HFFc6 (cell line): ENCODE measurements at places on chromosomes 5 and 9. TPM values are rescaled to one million over a fixed set of nuclear protein-coding genes. Genes with fewer than 3 reads are reported as not detected.

The SLCO4C1 gene
- total RNA-seq = not detected in 3 replicates

DNA sequence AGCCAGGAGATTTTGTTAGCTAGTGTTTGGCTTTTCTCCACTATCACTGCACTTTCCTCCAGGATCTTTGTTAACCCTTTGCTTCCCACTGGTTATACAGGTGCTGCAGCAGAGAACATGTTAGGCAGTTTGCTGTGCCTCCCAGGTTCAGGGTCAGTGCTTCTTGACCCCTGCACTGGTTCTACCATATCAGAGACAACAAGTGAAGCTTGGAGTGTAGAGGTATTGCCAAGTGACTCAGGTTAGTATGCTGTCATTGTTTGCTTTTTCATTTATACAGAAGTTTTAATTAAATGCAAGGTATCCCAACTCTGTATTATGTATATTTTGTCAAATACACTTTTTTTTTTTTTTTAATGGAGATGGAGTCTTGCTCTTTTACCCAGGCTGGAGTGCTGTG, 68.4 kb downstream of the GAPVD1 start:
- H3K36me3 ChIP-seq = peaks cover 33% of the 10 kb centered on the region
- no peaks in the 10 kb centered on the region for H3K27me3 ChIP-seq
- no peak for DNase-seq
- H3K4me1 ChIP-seq = peaks cover 22% of the 10 kb centered on the region
- H3K4me3 ChIP-seq = no peak overlapping the region

DNA sequence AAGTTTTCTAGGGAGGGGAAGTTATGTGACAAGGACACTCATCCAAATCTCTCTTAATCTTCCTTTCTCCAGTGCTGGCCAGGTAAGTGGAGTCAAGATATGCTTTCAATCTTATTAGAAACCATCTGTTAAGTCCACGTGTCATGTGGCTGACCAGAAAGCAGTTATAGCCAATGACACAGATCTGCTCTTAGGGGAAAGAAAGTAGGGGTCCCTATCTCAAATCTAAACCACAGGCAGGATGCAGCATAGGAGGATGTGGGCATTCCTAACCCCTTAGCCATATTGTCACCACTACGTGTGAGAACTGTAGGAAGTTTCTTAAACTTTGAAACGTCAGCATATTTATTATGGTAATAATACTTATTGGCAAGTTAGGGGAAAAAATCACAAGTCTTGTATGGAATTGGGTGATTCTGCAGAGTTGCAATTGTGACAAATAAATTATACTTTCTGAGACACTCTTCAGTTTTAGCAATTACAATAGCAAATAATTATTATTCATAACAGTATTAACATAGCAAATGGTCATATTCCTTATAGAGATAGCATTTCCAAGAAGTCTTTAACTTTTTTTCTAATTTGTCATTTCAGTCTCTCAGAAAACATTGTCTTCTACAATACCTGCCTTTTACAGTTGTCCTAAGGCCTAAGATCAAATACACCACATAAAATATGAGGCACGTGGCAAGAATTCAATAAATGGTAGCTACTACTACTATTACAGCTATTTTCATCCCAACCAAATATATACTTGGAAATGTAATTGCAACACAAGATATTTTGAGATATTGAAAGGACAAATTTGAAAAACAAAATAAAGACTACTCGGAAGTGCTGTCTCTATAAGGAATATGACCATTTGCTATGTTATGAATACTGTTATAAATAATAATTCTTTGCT, 236.9 kb downstream of the PDE4D start:
- DNase-seq = no peak
- H3K4me1 ChIP-seq = no peaks in the 10 kb centered on the region
- no peak overlapping the region for H3K27ac ChIP-seq
- H3K27me3 ChIP-seq = no peaks in the 10 kb centered on the region; the same call in 1 of the 2 replicates

The PCDHB5 gene
- 0.12 to 0.22 TPM (median 0.21 TPM) in 3 replicates for total RNA-seq

DNA sequence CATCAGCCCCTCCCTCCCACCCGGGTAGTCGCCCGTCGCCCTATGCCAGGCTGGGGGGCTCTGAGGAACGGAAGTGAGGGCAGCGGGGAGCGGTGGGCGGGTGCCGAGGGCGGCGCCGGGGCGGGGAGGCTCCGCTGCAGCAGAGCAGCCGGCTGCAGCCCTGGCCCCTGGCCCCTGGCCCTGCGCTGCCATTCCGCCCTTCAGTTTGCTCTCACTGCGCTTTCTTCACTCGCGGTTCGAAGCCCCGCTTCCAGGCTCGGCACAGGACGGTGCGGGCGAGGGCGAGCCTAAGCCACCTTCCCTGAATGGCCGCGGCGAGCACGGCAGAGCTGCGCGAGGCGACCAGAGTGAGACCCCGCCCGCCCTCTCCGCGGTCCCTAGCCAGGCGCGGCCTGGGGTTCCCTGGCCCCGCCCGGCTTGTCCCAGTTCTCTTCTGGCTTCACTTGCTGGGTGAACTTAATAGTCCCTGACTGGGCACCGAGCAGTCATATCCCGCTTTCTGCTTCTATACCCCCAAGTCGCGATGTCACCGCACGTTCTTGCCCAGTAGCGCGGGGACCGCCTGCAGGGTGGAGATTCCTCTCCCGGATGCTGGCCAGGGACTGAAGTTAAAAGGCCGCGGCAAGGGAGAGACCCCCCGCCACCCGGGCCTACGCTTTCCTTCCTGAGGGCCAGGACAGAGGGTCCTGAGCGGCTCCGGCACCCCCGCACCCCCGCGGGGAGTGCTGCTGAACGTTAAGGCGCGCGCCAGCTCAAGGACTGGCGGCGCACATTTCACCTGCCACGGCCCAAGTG, 623 bp upstream of the TRIM36 start:
- H3K4me1 ChIP-seq = peaks cover 6% of the 10 kb centered on the region; the same call in 1 of the 2 replicates
- no peak for DNase-seq
- peaks cover 27% of the 10 kb centered on the region for H3K27me3 ChIP-seq
- H3K36me3 ChIP-seq = peaks cover 15% of the 10 kb centered on the region
- H3K4me3 ChIP-seq = peak overlapping the region; percentile 88
- H3K27ac ChIP-seq = no peak overlapping the region

DNA sequence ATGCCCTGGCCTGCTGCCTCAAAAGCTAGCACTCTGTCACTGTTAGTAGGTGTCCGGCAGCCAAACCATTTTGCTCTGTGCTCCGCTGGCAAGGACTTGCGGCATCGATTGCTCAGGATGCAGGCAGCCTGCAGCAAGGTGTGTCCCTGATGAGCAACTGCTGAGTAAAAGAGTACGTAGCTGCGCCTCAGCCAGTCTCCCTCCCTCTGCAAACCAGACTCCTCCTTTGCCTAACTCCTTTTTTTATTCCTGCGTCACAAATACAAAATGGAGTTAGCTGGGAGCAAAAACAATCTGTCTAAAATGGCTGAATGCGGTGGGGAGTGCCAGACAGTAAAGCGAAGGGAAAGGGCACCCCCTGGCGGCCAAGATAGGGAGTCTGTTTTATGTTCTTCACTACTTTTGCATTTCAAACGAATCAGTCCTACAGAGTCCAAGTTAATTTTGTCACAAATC, 61.1 kb downstream of the DIAPH1 start:
- peak overlapping the region; percentile 98 for H3K27ac ChIP-seq
- H3K4me1 ChIP-seq = peaks cover 43% of the 10 kb centered on the region
- no peaks in the 10 kb centered on the region; the same call in 1 of the 2 replicates for H3K27me3 ChIP-seq
- peaks cover 7% of the 10 kb centered on the region; the same call in 1 of the 2 replicates for H3K36me3 ChIP-seq

DNA sequence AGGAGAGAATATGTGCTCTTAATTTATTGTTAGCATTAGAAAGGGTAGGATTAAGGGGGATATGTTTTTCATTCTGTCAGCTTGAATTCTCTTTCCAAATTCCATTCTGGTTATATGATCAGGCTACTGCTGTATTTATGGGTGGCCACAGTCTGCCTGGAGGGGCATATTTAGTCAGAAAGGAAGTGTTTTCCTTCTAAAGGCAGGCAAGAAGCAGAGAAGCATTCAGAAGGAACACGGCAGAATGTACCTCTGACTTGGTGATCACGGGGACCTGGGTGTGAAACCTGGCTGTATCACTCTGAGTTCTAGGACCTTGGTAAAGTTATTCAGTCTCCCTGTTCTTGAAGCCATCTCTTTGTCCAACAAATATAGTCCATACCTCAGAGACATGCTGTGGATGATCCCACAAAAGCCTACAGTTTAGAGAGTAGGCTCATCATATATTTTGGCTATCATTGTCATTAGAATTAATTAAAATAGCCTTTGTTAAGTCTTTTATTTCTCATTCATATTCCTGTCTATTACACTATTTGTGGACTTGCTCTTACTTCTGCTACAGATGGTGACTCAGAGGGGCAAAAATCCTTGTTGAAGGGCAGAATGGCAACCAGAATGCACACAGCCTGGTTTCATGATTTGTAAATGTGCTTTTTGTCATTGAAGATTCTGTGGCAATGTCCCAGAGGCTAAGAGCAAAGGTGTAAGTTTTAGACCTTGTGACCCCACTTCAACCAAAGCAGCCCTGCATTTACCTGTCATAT, 2.7 kb downstream of the TNC start:
- peaks cover 33% of the 10 kb centered on the region for H3K36me3 ChIP-seq
- H3K27ac ChIP-seq = peak overlapping the region; percentile 73
- H3K4me1 ChIP-seq = peaks cover 58% of the 10 kb centered on the region
- peak; percentile 56 for DNase-seq
- peak overlapping the region; percentile 92 for H3K4me3 ChIP-seq
- peaks cover 2% of the 10 kb centered on the region; the same call in 1 of the 2 replicates for H3K27me3 ChIP-seq

The TRIP13 gene
- 16.7 and 36.6 TPM in 2 replicates for total RNA-seq

GRCh38 chr5:109105631-109106267, 304.0 kb downstream of the PJA2 start:
- peaks cover 18% of the 10 kb centered on the region for H3K36me3 ChIP-seq
- peak overlapping the region; percentile 78 for H3K4me3 ChIP-seq
- no peaks in the 10 kb centered on the region for H3K27me3 ChIP-seq
- peak overlapping the region; percentile 96 for H3K27ac ChIP-seq
- H3K4me1 ChIP-seq = peaks cover 78% of the 10 kb centered on the region

DNA sequence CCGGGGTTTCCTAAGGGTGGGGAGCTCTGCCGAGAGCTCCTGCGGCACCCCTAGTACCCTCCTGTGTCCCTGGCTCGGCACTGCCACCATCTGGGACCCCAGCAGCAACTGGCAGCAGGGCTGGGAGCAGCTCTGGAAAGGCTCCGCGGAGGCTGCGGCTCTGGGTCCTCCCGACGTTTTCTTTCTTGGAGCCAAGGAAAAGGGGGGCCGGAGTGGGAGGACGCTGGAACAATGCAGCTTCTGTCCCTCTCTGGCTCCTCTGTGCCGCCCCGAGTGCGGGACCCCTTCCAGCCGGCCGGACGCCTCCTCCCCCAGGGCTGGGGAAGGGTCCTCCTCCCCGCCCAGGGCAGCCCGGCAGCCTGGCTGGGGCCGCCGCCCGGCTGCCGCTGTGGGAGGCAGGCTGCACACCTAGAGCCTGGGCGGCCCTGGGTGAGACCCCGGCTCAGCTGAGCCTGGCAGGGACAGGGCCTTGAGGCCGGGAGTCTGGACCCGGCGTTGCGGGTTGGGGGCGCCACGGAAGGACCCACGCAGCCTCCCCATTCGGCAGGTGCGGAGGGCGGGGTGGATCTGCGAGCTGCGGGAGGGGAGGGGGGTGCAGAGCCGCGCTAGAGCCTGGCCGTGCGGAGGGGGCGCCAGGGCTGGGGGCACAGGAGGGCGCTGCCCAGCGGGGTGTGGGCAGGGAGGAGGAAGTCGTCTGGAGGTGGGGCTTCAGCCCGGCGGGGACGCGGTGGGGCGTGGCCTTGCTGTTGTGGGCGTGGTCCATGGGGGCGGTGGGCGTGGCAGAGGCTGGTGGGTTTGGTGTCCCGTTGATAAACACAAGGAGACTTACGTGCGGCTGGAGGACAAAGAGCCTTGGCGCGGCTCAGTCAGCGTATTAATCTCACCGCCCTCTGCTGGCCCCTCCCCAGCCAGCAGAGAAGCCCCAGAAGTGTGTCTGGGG, 15.1 kb downstream of the GPSM1 start:
- peaks cover 18% of the 10 kb centered on the region for H3K4me1 ChIP-seq
- no peaks in the 10 kb centered on the region for H3K36me3 ChIP-seq
- no peak overlapping the region; the same call in 1 of the 2 replicates for H3K4me3 ChIP-seq
- no peak for DNase-seq

The SLC36A3 gene
- not detected in 3 replicates for total RNA-seq

- peaks cover 35% of the 10 kb centered on the region for H3K36me3 ChIP-seq
- peak; percentile 85 for DNase-seq
- H3K4me3 ChIP-seq = peak overlapping the region; percentile 47; the same call in 1 of the 2 replicates
- H3K4me1 ChIP-seq = peaks cover 48% of the 10 kb centered on the region
Observed at GRCh38 chr9:112059145-112059965, 115.7 kb downstream of the SUSD1 start.

- no peak overlapping the region for H3K27ac ChIP-seq
- H3K36me3 ChIP-seq = no peaks in the 10 kb centered on the region
- H3K27me3 ChIP-seq = no peaks in the 10 kb centered on the region; the same call in 1 of the 2 replicates
- no peak for DNase-seq
Observed at GRCh38 chr5:137708796-137709559, 26.9 kb downstream of the KLHL3 start.

GRCh38 chr5:171783051-171783450, 2.6 kb upstream of the SMIM23 start:
- H3K27me3 ChIP-seq = peaks cover 18% of the 10 kb centered on the region
- no peak overlapping the region for H3K4me3 ChIP-seq
- no peak overlapping the region for H3K27ac ChIP-seq

- peak overlapping the region; percentile 68 for H3K27ac ChIP-seq
- no peaks in the 10 kb centered on the region for H3K36me3 ChIP-seq
- H3K4me1 ChIP-seq = peaks cover 42% of the 10 kb centered on the region
- no peak for DNase-seq
- H3K27me3 ChIP-seq = no peaks in the 10 kb centered on the region; the same call in 1 of the 2 replicates
- H3K4me3 ChIP-seq = peak overlapping the region; percentile 85
Observed at GRCh38 chr5:55535199-55535905, 588 bp upstream of the PLPP1 start.

GRCh38 chr9:93622691-93623090, 46.3 kb downstream of the PHF2 start:
- no peak for DNase-seq
- no peak overlapping the region for H3K27ac ChIP-seq
- H3K4me1 ChIP-seq = no peaks in the 10 kb centered on the region

DNA sequence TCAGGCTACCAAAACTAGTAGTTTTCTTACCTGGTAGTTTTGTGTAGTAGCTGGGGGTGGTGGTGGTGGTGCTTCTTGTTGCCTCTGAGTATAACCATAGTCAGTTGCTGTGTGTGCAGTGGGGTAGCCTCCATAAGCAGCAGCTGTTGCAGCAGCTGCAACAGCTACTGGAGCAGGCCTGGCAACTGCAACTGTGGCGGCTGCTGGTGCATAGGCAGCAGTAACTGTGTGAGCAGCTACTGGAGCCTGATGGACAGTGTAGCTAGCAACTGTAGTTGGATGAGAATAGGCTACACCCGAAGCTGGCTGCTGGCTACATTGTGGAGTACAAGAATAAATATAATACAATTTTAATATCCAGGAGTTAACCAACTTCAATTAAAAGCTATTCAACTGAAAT, 24.7 kb downstream of the ZFR start:
- H3K36me3 ChIP-seq = peaks cover 27% of the 10 kb centered on the region
- no peak overlapping the region for H3K4me3 ChIP-seq
- H3K27me3 ChIP-seq = peaks cover 1% of the 10 kb centered on the region; the same call in 1 of the 2 replicates
- H3K4me1 ChIP-seq = peaks cover 41% of the 10 kb centered on the region
